ENCODE measurements at places on chromosomes 6 and 20.

- no peak for DNase-seq
Measured at GRCh38 chr6:166483573-166484250, 101.0 kb upstream of the MPC1 start.

DNA sequence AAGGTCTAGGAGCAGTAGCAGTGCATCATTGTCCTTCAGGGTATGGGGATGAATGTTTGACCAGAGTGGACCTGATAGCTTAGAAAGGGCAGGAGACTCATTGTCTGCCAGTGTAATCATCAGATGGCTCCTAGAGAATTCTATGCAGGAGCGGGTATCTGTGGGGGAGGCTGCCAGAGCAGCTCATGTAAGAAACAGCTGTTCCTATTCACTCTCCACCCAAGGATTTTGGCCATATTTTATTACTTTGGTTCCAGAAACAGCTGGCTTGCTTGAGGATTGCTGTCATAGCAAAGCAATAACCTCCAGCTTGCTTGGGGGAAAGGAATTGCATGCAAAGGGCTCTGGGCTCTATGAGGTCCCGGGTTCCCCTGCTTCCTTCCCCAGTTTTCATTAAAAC, 44.1 kb downstream of the RALY start:
- no peak for DNase-seq

DNA sequence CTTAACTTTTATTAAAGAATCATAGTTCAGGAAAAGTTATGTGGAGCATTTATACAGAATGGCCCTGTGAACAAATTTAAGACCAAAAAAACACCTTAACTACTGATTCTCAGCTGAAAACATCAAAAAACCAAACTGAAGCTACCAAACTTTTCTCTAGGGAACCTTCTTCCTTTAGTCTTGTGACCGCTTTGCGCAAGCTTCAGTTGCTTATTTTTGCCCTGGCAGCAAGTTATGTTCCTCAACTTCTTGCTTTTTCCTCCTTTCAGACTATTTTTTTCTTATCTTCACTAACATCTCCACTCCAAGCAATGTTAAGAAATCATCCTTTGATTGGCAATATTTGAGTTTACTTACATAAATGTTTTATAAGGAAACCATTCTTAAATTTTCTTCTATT, 100.1 kb downstream of the MYB start:
- no peak for DNase-seq

DNA sequence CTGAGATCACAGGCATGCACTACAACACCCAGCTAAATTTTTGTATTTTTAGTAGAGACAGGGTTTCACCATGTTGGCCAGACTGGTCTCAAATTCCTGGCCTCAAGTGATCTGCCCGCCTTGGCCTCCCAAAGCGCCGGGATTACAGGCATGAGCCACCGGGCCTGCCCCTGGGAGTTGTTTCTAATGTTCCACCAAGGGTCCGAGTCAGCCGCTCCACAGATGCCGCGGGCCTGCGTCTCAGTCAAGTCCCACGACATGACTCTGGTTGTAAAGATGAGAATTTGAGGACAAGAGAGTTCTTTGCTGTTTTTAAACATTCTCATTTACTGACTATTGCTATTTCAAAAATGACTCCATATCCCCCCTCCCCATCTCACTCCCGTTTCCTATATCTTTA, 30.8 kb downstream of the BNIP5 start:
- no peak for DNase-seq

DNA sequence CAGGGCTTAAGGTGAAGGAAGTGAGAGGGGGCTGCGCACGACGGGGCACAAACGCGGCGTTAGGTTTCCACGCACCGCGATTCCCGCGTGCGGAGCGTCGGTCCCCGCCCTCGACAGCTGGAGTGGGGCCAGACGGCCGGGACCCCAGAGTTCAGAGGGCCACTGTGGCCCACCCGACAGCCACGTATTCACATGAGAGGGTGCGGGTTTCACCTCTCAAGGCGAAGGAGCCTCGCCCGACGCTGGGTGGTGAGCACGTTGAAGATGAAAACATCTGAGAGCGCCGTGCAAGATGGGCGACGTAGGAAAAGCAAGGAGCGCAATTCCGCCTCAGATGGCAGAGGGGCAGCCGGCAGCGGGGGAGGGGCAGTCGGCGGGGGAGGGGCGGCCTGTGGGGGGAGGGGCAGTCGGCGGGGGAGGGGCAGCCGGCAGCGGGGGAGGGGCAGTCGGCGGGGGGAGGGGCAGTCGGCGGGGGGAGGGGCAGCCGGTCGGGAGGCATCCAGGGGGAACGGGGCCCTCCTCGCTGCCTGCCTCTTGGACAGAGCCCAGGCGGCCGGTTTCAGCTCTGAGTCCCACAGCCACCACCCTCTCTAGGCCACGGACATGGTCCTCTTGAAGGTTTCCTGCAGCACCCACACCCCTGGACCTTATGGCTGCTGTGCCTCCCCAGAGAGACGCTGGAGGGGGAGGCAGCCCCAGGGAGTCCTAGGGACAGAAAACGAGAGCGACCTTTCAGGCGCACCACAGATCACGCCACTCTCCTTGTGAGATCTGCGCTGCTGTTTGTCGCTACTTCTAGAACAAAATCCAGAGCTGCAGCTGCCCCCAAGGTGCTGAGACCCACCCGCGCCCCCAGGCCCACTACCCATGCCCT, 113.7 kb downstream of the DLL1 start:
- DNase-seq: no peak

DNA sequence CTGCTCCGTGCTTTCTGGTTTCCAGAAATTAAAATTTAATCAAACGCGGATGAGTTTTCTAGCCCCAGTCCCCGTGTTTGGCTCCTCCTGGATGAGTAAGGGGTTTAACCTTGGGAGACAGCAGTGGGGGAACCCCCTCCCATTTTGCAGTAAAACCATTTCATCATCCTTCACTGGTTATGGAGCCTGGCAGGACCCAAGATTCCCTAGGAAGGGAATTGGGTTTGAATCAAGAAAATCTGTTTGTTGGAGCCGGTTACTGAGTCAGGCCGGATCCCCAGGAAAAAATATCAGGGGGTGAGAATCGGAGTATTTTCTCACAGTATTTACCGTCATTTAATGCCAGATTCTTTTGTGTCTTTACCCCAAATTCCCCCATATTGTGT, 754 bp downstream of the YWHAB start:
- DNase-seq: no peak

- DNase-seq: peak; percentile 49
Measured at GRCh38 chr20:63915471-63915870, 20.5 kb downstream of the DNAJC5 start.

DNA sequence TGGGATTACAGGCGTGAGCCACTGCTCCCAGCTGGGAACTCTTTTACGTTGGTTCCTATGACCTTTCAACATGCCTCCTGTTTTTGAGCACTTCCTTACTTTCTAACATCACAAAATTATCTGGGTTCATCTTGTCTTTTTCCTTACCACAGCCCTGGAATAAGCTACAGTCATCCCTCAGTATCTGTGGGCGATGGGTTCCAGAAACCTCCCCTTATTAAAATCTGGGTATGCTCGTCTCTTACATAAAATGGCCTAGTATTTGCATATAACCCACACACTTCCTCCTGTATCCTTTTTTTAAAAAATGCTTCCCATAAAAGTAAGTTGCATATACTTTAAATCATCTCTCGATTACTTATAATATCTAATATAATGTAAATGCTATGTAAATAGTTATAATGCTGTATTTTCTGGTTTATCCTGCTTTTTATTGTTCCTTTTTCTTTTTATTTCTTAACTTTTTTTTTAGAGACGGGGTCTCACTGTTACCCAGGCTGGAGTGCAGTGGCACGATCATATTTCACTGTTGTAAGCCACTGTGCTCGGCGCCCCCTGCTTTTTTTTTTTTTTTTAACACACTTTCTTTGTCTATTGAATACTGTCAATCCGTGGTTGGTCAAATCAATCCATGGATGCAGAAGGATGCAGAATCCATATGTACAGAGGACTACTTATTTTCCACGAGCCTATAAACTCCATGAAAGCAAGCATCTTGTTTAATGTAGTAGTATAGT, 9.2 kb downstream of the RPF2 start:
- no peak for DNase-seq

GRCh38 chr6:160379466-160379865, 31.3 kb downstream of the SLC22A3 start:
- DNase-seq: no peak

DNA sequence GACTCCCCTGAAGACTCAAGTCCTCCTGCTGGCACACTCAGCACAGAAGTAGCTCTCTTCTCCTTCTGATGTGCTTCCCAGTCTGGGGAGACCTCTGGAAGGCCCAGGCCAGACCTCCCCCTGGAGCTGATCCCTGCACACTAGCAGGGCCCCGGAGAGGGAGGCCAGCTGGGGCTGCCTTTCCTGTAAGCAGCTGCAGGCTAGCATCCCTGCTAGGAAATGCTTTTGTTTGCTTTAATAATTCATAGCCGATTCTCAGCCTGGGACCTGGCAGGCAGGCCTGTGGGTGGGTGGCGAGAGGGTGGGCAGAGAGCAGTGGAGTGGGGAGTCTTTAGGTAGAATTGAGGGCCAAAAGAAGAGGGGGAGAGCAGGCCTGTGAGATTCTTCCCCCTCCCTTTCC, 5.2 kb downstream of the EBF4 start:
- DNase-seq: no peak

DNA sequence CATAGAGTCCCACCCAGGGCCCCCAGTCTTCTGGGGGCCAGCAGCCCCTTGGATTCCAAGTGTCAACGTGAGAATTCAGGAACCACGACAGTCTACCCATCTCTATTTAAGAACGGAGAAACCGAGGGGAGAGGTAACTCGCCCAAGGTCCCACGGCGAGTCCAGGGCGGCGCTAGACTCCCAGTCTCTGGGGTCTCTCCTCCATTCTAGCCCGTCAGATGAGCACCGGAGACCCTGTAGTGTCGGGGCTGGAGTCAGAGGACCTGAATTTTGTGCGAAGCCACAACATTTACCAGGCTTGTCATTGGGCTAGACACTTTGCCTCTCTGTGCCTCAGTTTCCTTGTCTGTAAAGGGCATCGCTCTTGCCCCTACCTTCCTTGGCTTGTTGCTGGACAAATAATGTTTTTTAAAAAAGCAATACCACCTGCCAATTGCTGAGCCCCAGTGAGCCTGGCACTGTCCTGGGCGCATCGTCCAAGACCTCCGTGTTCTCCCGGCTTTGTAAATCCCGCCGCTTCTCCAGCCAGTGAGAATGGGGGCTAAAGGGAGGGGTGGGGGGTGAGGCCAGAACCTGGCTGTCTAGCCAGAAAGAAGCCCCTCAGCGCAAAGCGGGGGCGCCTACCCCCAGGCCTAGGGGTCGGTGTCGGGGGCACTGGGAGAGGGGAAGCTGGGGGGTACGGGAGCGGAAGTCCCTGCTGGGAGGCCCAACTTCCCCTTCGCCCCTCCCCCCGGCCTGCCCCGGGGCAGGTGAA, 91.7 kb downstream of the NCR2 start:
- DNase-seq: no peak

DNA sequence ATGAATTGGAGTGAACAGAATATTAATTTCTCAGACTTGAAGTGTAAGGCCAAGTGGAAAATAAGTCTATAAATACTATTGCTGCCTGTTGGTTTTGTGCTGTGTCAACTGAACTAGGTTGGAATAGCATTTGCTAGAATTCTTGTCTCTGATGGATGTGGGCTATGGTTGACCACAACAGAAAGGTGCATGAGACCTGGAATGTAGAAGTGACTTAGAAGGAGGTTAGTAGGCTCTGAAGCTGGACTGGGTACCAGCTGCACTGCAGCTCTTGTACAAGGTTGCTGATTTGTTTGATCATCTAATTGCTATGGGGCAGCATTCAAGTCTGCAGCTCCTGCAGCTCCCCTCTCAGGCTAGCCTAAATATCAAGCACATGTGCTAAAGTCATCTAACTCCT, 479.0 kb upstream of the NRSN1 start:
- DNase-seq: no peak

DNA sequence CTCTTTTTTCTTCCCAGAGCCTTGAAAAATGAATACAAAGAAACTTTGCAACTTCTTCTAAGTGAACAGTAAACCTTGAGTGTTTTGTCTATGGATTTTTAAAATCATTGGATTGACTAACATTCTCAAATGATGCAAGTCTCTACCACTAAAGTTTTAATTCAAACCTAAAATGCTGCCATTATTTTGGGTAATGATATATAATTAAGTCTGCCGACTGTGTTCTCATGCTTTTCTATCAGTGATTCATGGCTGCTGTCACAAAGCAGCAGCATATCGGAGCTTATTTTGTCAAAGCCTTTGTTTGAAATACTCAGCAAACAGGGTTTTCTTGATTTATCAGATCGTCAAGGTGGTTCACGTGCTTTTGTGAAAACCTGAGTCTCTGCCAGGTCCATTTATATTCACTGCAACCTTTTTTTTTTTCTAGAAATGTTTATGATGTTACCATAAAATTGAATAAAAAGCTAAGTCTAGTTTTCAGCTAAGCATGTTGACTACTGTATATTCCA, 96.3 kb downstream of the GJA1 start:
- no peak for DNase-seq

DNA sequence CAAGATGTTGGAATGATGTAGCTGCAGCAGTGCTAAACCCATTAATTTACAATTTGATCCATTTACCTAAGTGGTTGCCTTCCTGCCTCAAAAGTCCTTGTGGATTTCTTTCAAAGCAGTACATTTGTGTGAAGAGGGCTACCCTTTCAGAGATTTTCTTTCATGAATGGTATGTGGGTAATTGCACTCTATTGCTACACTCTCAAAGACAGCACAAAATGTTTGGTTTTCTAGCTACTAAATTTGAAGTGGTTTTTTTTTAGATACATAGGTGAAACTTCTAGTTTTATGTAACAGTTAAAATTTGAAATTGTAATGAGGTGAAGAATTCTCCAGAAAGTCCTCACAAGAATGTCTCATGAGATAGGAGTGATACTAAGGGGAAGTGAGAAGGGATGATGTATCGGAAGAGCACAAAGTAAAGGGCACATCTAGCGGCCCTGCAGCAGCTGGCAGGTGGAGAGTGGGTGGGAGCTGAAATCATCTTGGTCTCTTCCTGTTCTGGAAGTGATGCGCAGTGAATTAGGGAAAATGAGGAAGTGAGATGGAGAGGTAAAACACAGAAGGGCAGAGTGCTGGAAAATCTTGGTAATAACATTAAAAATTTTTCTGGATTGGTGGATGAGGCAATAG, 236.8 kb upstream of the MAN1A1 start:
- DNase-seq: no peak

GRCh38 chr6:153644000-153644399, 395.0 kb upstream of the OPRM1 start:
- DNase-seq: no peak

GRCh38 chr20:63553933-63554290, at the start of gene FNDC11:
Gene FNDC11 (plus strand): TSS chr20:63554159. CDS start chr20:63555664, 1,505 bp downstream.
- DNase-seq: no peak

GRCh38 chr6:150276168-150276936, 92.5 kb upstream of the IYD start:
- DNase-seq: no peak

DNA sequence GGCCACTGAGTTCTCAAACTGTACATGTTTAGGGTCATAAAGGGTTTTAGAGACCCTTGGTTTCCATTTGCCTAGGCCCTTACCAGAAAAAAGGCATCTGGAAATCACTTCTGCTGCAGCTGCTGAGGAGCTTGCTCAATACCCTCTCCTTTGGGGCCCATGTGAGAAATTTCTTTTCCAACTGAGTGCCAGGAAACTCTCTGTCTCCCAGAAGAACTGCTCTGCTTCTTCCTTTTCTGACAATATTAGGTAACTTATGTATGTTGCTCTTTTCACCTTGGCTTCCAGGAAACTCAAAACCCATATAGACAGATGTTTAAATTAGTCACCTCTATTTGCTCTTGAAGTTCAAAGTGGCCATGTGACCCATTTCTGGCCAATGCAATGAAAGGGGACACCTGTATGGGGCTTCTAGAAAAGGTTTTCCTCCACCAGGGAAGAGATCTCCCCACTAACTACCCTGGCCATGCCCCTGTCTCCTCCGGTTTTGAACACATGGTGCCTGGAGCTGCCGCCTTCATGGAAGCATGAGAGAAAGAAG, 121.6 kb downstream of the PREX1 start:
- DNase-seq: no peak
